ENCODE measurements at places on chromosomes 2 and 18.

DNA sequence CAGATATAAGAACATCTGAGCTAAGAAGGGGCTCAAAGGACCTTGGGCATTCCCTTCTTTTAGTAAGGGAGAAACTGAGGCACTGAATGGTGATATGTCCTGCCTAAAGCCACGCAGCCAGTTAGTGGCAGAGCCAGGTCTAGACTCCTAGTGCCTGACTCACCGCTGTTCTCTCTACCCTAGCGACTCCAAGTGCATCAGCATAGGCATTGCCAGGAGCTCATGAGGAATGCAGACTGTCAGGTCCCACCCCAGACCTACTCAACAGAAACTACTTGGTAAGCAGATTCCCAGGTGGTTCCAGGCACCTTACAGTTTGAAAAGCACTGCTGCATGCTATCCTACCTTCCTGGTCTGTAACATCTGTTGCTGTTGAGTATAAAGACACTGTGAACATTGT is 158.9 kb downstream of the MSH2 start:
- no peak for DNase-seq

DNA sequence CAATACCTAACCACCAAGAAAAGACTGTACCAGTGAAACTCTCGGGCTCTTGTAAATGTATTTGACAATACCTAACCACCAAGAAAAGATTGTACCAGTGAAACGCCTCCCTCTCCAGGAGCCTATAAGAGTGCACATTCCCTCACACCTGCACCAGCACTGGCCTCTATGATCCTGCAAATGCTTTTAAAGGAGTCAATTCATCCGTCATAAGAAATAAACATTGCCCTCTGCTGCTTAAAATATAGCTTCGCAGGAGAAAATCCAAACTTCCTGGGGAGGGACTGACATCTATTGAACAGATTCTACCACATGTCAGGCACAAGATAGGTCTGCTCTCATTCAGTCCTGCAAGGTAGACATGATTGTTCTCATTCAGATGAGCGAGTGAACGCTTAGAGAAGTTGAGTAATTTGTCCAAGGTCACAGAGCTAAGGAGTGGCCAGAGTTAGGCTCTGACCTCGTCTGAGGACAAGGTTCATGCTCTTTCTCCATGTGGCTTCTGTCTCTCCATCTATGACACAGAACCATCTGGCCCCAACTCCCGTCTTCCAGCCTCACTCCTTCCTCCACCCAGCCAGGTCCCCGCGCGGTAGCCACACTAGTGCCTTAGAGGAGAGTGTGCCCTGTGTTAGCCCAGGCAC is 38.7 kb downstream of the MCFD2 start:
- no peak for DNase-seq

DNA sequence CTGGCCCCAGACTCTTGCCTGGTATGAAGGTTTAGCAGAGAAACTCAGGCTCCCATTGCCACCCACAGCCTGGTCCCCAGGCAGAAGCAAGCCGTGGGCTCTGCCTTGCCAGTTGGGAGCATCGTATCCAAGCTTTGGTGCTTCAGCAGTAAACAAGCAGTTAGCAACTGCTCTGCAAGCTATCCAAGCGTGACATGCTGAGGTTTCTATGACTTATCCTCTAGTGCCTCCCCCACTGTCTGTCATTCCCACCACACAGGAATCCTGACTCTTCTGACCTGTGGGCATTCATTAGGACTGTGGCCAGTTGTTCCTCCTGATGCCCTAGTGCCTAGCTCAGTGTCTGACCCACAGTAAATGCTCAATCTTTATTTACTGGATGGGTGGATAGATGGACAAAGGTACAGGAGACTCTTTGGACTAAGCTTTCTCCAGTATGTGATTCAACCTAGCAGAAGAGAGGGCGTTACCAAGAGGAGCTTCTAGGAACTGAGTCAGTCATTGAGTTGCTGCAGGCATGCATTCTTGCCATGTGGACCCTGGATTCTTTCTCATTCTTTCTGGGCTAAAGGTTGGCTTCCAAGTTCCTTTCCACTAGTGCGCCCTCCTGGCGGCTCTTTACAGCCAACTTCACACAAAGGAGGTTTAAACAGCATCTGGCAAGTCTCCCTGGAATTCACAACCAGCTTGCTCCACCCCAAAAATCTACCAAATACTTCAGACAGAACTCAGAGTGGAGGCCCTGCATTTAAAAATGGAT is 40.6 kb upstream of the MRPL19 start:
- no peak for DNase-seq

GRCh38 chr18:52898485-52899058 is 558.6 kb downstream of the DCC start:
- DNase-seq = no peak

DNA sequence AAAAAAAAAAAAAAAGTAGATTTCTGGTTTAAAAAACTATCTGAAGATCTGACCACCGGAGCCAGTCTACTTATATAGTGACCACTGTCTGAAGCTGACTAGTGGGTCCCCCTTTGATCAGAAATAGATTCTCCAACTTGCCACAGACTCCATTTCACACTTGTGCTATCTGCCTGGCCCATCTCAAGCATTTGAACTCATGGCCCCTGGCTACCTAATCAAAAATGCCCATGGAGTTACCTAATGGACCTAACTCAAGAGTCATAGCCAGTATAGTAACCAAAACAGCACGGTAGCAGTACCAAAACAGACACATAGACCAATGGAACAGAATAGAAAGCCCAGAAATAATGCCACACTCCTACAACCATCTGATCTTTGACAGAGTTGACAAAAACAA is 17.0 kb upstream of the ATL2 start:
- no peak for DNase-seq

DNA sequence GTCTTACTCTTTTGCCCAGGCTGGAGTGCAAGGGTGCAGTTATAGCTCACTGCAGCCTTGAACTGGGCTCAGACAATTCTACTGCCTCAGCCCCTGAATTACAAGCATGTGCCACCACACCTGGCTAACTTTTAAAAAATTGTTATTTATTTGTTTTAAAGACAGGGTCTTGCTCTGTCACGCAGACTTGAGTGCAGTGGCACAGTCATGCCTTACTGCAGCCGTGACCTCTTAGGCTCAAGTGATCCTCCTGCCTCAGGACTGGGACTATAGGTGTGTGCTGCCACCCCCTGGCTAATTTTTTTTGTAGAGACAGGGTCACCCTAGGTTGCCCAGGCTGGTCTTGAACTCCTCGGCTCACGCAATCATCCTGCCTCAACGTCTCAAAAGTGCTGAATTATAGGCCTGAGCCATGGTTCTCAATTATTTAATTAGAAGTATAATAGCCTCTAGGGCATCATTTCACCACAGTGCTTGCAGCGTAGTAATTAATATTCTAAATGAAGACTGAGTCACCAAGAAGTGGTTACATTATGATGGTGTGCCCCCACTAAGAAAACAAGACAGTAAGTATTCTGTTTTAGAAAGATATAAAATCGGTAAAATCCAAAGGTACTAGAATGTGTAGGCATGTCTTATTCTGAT is 69.6 kb downstream of the EML4 start:
- DNase-seq = no peak

DNA sequence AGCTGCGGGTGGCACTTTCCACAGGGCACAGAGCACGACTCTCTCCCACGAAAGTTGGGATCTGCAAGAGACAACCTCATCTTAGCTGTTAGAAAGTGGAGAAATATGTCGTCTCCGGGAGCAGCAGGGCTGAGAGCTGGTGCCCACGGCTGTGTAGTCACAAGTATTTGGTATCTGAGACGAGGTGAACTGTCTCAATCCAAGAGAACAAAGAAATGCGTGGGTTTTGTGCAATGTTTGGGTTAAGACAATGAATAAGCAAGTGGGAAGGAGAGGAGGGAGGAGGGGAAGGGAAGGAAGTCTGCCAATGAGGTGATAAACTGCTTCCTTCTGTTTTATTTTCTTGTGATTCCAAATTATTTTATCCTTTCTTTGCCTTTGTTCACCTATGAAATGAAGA is 18.0 kb downstream of the DYTN start:
- no peak for DNase-seq

- peak; percentile 33 for DNase-seq
Measured at GRCh38 chr2:39379643-39380524, 57.2 kb downstream of the MAP4K3 start.

DNA sequence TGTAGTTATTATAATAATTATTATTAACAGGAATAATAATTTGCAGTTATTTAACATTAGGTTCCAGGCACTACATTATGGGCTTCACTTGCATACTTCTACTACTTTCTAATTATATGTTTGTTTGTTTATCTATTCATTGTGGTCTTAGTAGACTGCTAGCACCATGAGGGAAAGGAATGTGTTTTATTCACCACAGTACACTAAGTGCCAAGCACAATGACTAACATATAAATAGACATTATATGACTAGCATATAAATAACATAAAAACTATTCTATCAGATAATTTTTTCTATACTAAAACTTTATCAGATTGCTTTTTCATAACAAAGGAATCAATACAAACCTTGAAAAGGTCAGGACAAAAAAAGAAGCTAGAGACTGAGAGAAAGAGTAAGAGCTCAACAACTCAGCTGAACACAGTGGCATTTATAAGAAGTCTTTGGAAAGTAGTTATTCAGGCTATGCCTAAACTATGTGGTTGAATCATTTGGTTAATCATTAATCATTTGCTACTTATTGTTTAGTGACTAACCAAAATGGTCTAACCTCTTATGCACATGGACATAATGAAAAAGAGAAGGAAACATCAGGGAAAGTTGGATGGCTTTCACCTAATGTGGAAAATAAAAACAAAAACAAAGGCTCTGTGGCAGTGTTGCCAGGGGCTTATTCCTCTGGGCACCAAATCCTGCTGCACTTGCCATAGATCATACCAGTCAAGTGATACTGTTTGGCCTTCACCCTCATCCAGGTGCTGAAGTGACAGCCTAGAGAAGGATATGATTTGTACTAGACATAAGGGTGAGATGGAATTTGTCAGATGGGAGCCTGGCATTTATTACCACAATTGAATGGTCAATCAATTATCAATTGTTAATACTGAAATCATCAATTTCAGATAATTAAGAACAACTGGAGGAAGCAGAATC is 174.9 kb downstream of the ETAA1 start:
- DNase-seq = no peak

DNA sequence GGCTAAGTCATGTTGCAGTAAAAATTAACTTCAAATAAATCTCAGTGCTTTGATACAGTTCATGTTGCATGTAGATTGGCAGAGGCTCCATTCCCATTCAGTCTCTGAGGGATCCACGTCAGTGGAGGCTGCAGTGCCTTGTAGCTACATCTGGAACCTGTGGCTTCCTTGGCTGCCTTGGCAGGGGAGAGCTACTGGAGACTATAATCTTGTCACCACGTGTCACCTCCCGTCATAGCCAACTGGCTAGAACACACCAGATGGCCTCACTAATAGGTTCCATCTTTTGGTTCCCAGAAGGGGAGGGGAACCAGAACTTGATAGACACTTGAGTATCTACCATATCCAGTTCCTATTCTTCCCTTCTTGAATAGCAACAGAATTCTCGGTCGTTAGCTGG is 28.4 kb downstream of the E2F6 start:
- DNase-seq = no peak

- DNase-seq = no peak
Measured at GRCh38 chr2:190615555-190616200, 33.2 kb upstream of the NAB1 start.

- DNase-seq = no peak
Measured at GRCh38 chr2:219521066-219521880, 7.0 kb downstream of the ASIC4 start.

DNA sequence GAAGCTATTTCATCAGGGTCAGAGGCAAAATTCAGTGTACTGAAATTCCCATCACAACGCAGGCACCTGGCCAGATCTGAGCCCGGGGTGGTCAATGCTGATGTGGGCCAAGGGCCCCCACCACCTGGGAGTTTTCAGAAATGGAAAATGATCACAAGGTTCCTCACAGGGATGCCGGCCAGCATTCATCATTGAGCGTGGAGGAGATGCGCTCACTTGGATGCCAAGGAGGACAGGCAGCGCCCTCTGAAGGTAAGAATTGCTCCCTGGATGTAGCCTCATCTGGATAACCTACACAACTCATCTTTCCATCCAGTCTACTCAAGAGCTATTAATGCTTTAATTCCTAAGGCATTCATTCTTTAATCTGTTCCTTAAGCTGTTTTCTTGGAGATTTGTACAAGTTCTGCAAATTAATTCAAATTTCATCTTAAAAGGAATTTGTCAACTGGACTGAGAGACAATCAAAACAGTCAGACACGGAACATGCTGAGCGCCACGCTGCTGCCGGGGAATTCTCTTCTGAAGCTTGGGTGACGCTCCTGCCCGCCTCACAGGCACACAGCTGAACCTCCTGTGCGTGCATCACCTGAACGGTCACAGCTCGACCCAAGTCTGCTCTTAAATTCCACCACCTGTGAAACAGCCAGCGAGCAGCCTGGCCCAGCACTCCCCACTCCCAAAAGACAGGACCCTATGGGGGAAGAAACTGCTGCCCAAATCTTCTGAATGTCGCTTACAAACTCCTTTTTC is 206.7 kb downstream of the HDAC4 start:
- DNase-seq = no peak

- no peak for DNase-seq
Measured at GRCh38 chr2:164714471-164714870, 93.2 kb upstream of the GRB14 start.

GRCh38 chr18:10116574-10116973 is 202.8 kb downstream of the VAPA start:
- DNase-seq = no peak

DNA sequence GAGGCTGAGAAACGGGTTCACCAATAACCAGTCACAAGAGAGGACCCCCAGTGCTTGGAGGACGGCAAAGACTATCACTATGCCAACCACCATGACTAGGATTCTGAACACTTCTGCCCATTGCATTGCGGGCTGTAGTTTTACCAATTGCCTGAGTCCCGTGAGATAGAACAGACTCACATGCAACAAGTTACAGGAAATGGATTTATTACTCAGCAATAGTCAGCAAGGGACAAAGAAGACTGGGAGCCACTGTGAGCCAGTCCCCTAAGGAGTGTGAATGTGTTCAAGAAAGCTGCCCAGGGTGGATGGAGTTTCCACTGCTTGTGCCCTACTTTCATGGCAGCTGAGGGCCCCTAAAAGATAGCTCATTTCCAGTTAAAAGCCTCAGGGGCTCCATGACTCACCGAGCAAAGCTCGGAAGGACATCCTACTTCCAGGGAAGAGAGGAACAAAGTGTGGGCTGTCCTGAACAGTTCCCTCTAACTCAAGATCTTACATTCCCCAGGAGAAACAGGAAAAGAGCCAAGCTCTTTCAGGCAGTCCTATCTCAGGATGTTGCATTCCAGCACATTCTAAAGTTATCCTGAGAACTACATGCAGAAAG is 54.4 kb downstream of the SLC4A3 start:
- no peak for DNase-seq

- peak; percentile 74 for DNase-seq
Measured at GRCh38 chr2:170714381-170715061, 616 bp upstream of the SP5 start.

DNA sequence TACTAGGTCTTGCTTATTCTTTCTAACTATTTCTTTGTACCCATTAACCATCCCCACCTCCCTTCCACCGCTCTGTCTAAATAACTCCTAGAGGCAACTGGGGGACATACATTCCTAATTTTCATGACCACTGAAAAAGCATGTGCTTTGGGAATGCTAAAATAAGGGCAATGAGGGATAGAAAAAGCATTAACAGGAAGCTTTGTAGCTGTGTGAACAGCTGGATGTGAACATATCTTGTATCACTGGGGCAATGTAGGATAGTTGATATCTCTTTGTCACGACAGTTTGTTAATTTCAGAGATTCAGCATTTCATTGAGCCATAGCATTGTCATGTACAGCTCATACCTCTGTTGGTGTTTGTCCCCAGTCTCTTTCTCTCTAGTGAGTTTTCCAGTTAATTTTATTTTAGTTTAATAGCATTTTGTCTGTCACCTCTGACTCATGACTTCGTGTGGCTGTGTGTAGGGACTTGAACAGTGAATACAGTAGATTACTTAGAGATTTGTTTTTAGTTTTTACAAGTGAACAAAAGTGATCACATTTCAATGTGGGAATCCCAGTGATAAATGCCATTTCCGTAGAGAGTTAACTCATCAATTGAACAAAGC is 230.3 kb upstream of the NRP2 start:
- DNase-seq = no peak
